ENCODE measurements at places on chromosomes 5 and 9.

DNA sequence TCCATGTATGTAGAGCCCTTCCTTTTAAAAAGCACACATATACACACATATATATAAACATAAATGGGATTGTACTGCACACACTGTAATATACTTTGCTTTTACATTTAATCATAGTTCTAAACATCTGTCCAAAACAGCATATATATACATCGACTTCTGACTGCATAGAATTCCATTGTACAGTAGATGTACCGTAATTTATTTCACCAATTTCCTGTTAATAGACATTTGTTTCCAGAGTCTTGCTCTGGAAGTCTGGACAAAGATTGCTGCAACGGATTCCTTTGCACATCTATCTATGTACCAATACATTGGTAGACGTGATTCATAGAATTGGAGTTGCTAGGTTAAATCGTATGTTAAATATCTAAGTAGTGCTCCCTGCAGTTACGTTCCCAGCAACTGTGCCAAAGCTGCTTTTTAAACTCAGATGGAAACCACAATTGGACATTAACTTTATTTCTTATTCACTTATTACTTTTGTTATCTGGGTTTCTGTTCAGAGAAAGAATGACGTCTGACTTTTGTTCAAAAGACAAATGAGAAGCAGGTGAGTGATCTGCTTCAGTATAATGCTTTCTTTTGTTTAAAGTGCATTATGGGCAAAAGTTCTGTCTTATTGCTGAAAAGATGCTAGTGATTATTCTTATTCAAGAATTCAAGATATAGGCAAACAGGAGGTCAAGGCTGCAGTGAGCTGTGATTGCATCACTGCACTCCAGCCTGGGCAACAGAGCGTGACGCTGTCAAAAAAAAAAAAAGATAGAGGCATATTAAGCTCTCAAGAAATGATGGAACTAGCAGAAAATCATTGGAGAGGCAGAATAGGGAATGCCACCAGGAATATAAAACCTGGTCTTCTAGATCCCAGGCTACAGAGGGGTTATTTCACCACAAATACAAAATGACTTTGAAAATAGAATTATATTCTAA lies 138.2 kb downstream of the FGF1 start:
- DNase-seq, result no peak

DNA sequence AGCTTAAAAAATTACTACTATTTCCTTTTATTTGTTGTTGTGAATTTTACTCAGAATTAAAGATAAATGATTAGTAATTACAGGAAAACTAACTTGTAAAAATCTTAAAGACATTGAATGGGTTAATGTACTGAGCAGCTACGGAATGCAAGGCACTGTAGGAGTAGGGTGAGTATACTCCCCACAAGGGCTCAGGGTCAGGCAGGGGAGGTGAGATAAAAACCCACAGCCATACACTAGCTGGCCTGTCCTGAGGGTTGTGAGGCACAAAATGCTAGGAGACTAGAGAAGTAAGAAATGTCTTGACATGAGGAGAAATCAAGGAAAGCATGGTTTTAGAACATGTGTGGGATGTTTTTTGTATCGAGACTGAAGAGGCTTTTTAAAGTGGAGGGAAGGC lies 13.4 kb downstream of the ZBED3 start:
- DNase-seq, result no peak

DNA sequence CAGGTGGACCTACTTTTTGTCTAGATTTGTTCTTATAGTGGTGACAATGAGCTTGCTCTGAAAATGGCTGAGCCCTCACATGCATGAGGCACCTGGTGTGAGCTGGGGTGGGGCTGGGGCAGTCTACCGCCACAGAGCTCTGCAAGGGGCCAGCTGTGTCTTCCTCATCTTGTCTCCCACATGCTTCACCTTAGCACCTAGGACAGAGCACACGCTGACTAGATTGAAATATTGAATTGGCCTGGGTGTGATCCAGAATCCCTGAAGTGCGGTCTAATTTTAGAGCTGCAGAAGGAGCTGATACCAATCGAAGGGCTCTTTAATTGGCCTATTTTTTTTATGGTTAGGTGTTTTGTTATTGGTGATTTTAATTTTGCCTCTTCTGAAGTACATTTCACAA lies 126.1 kb upstream of the NFIB start:
- DNase-seq, result no peak

GRCh38 chr9:34139477-34140146 lies 13.1 kb upstream of the DCAF12 start:
- no peak for DNase-seq

- no peak for DNase-seq
Measured at GRCh38 chr9:125496313-125496834, 210.6 kb downstream of the MAPKAP1 start.

DNA sequence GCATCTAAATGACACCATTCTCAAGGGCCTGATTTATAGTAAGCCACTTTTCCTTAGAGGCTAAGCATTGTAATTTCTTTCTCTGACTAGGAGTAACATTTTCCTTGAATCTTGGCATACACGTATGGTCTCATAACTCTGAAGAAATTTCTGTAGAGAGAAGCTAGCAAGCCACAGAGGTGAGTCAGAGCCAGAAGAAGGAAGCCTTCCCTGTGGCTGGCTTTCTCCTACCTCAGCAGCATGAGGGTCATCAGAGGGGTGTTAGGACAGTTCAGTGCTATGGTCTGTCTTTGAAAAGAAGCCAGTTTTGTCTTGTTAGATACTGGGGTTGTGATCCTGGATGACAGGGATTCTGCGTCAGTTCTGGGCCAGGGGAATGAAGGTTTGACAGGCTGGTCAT lies 3.2 kb downstream of the SNX30 start:
- DNase-seq, result no peak

DNA sequence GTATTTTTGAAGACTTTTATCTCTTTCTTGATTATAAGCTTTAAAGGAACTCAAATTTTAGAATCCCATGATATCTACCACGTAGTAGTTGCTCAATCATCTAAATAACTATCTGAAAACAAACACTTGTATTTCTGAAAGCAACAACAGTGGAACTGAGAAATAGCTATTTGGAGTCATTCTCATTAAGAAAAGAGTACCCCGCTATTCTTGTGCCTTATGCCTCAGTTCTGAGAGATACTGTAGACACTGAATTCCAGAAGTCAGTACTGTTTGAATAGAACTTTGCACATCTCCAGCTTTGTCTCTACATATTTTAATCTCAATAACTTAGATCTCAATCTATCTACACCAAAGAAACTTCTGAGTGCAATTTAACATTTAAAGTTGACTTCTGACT lies 11.4 kb downstream of the CHD1 start:
- no peak for DNase-seq

DNA sequence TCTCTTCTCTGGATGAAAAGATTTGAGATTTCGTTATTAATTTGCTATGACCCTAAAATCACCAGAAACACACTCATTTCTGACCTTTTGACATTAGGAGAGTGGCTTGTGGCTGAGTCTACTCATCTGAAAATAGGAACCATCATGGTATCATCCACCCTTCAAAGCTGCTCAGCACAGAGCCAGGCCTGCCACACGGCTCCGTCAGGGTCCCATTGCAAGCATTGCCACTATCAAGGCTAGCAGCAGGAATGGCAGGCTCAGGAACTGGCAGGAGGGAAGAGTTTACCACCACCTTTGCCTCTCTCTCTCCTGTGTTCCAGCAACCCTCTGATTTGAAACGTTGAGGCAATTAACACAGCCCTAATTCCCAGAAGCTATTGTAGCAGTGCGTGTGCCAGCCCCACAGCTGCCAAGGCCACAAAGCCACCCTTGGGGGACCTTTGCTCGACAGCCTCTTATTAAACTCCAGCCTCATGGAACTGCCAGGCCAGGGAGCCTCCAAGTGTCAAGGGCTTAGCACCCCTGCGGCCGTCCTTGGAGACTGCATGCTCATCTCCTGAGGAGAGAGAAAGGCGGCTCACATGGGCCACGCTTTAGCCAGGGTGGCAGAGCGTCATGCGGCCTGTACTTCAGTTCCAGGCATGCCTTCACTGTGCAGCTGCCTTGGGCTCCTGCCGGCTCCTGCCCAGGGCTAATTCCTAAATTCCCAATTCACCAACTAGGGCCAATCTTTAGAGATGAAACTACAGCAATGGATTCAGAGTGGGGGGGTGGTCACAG lies 145.9 kb downstream of the ROR2 start:
- DNase-seq, result no peak

DNA sequence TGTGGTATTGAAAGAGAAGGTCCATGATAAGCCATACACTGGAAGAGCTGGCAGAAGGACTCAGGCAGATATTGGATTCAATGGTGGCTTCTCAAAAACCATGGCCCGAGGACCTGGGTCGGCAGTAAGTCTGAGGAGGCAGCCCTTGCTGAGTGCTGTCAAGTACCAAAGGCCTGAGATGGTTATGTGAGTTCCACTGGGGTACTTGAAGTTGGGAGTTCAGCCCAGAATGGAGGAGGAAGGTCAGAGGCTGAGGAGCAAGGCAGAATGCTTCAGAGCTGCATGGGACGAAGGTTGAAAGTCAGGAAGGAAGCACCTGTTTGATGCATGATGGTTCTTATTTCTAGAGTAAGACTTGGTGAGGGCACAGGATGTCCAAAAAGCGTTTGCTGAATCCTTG lies 194.9 kb downstream of the DIRAS2 start:
- DNase-seq, result no peak

- DNase-seq, result no peak
Measured at GRCh38 chr9:98227883-98228282, 27.6 kb downstream of the TBC1D2 start.

GRCh38 chr9:126248680-126249079 lies 77.9 kb upstream of the MVB12B start:
- DNase-seq, result no peak

All from stimulated activated CD4-positive, alpha-beta T cell treated with anti-CD3 and anti-CD28 coated beads, Interleukin-4, amount 100 ng/mL, for 4 hours (primary cell).